ENCODE measurements at places on chromosomes 2 and 18. TPM values are rescaled to one million over a fixed set of nuclear protein-coding genes. Genes with fewer than 3 reads are reported as not detected.

GRCh38 chr2:16774980-16775898 is 109.6 kb upstream of the CYRIA start:
- DNase-seq: no peak

- DNase-seq: no peak
Measured at GRCh38 chr2:190425221-190425866, 17.2 kb downstream of the MFSD6 start.

HTRA2 gene
- 31.0 TPM for total RNA-seq

NEU2 gene
- total RNA-seq: not detected
